ENCODE measurements at places on chromosomes 3 and 15.

GRCh38 chr3:193903966-193904365, 232.0 kb upstream of the HES1 start:
- DNase-seq: no peak

- no peak for DNase-seq
These were observed 179.8 kb downstream of the APBA2 start for GRCh38 chr15:29065571-29065970.

- DNase-seq: peak; percentile 37
These were observed 82.5 kb downstream of the TOP2B start for GRCh38 chr3:25582242-25582641.

DNA sequence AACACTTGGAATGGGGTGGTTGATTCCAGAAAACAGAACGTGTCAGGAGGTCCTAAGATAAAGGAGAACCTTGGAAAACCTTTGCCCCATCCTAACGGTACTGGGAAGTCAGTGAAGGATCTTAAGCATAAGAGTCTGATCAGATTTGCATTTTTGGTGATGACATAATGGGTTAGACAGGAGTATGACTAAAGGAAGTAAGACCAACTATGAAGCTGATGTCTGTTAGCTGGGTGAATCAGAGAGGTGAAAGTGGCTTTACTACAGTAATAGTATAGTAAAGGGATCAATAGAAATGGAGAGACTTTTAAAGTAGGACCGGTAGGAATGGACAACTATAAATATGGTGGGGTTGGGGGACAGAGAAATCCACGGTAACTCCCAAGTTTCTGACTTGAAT, 12.6 kb downstream of the GTF2A2 start:
- no peak for DNase-seq

DNA sequence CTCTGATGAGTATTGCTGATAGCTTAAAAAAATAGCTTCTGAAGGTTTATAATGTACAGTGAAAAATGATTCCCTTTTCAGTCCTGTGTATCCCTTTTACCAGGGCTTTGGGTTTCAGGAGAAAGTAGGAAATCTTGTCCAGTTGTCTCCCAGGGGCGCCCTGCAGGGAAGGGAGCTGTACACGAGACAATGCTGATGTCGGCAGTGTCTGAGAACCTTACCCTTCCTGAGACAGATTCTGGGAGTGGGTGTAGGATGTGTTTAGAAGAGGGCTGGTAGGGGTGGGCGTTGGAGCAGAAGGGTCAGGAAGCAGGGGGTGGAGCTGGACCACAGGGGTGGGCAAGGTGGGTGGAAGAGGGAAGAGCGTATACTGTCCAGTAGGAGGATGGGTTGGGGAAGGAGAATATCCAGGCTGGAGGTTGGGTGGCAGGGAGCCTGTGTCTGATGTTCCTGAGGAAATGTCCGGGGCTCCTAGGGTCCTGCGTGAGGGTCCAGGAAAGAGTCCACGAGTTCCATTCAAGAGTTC, 5.6 kb downstream of the THPO start:
- no peak for DNase-seq

GRCh38 chr3:46375218-46375617, 4.5 kb downstream of the CCR5 start:
- DNase-seq: no peak

DNA sequence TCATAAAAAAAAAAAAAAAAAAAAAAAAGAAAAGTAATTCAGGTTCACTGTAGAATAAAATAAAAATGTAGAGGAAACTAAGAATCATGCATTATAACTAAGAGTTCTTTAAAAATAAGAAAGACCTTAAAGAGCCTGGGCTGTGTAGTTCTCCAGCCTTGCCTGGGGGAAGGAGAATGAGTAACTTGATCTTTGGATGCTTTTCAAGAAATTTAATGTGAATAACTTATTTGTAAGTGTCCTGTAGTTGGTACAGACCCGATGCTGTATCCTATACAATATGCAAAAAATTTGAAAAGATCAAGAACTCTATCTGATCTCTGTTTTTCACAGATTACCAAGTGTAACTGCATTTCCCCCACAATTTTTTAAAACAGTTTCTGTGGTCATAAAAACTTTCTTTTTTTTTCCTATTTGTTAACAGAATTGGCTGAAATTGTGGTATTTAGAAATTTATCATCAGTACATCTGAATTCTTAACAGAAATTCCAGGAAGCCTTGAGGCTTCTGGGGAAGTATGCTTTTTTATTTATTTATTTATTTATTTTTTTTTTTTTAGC, 195.3 kb downstream of the THRB start:
- no peak for DNase-seq

DNA sequence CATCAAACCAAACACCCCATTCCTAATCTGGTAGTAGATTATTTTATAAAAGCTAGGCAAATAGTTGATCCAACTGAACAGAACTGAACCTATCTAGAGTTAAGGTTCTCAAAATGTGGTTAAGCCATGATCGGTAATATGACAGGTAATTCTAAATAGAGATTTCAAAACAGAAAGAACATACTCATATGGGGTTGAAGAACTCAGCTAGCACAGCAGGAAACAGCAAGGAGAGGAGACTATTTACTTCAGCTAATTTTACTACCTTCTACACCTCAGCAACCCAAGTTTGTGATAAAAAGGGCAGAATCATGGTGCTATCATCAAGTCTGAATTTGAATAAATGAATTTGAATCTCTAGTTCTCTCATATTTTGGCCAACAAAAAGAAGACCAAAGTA, 11.8 kb downstream of the CD47 start:
- no peak for DNase-seq

DNA sequence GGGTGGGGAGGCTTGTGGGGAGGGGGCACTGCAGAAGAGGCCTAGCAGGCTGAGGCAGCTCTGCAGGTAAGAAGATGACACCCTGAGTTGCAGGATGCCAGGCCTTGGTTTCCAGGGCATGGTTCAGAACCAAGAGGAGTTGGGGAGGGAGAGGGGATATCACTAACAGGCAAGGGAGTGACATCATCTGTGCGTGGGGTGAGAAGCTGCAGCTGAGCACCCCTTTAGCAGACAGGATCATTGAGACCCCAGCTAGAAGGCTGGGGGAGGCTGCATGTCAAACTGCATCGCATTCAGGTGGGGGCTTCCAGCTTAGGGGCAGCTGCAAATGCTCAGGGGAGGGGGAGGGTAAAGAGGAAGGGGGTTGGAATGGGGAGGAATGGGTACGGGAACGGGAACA, 23.0 kb downstream of the CACNA2D2 start:
- DNase-seq: no peak

DNA sequence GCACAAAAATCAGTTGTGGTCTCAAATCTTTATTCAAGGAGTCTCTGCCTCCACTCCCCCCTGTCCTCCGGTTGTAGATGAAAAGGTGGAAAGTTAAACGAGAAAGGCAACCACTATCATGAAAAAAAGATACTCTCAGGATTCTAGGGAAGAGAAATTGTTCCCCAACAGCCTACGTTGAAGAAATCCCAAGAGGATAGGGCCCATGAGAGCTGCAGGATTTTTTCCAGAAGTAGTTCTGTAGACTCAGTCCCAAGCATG, 14.3 kb downstream of the ZIC1 start:
- DNase-seq: no peak

- DNase-seq: peak; percentile 72
These were observed at the start of gene PAQR9 for GRCh38 chr3:142963516-142964448. TSS of gene PAQR9 (minus strand) at chr3:142963674. CDS start at chr3:142963336, 338 bp downstream.

DNA sequence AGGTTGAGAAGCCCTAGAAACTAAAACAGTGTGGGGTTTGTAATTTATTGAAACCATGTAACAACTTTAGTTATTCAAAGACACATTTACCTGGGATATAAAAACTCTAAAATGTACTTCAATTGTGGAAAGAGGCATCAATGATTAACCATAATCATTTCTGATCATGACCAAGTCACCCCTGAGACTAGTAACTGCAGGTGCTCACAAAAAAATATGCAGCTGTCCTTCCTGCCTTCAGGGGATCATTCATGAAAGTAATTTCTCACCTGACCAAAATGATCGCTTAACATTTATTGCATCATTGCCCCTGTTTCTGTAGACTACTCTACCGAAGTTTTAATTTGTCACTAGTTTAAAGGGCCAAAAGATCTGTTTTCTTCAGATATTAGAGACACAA, 9.0 kb downstream of the ACP3 start:
- no peak for DNase-seq

GRCh38 chr3:188306435-188307005, 152.6 kb downstream of the LPP start:
- no peak for DNase-seq

DNA sequence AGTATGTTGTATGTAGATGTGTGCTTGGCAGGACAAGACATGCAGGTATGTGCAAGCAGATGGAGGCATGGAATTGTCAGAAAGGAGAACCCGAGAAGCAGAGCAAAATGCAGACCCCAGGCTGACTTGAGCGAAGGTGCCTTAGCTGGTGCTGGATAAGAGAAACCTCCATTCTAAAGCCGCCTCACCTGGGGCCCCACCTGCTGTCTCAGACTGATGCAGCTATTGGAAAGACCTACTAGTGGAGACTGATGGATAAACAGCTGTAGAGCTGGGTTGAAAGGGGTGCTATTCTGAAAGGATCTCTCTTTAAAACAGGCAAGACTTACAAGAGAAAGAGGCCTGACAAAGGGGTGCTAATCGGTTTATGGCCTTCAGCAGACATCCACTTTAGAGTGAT, 86.2 kb downstream of the EPHB1 start:
- peak; percentile 10 for DNase-seq

DNA sequence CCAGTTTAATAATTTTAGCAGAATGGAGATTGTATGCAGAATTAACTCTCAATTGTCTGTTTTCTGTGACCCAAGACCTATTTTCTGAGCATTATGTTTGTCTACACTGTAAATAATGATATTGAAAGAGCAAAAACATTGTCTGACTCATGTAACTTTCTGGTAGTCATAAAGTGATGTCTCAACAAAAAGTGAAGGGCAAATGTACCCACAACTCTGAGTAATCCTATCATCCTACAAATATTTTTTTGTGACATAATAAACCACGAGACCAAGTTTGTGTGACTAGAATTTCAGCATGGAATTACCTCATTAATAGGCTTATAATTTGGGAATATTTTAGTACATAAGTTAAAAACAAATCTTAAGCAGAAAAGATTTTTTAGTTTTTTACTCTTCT, 15.4 kb upstream of the ABHD10 start:
- no peak for DNase-seq

DNA sequence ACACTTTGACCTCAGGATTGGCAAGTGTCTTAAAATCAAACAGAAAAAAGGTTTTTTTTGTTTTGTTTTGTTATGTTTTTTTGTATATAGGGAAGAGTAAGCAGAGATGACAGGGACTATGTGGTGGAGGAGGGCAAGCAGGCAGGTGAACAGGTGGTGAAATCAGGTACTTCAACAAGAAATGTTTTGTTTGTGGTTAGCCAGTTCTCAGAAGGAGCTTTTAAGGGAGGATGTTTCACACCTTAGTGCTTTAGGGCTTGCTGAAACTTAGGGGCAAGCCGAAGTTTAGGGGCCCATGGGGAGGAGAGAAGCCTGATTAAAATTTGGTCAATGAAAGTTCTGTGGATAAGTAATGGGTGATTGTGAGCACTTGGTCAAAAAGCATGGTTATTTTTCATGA, 370.7 kb upstream of the SLCO3A1 start:
- DNase-seq: peak; percentile 72

- peak; percentile 67 for DNase-seq
These were observed 62.7 kb upstream of the CD47 start for GRCh38 chr3:108153451-108153981.

GRCh38 chr3:14774431-14774830, 44.3 kb upstream of the FGD5 start:
- DNase-seq: no peak

All from DMS53 (cell line).